ENCODE measurements at places on chromosomes 6 and 20.
A peak's percentile ranks its signal among the peaks of the same experiment; 100 is the strongest.

GRCh38 chr20:14232650-14233049 is 104.8 kb downstream of the FLRT3 start:
- no peak for DNase-seq

GRCh38 chr6:138653435-138653834 is 120.1 kb upstream of the CCDC28A start:
- no peak for DNase-seq

- peak; percentile 69 for DNase-seq
Observed at GRCh38 chr6:98458708-98459107, 375.7 kb upstream of the POU3F2 start.

DNA sequence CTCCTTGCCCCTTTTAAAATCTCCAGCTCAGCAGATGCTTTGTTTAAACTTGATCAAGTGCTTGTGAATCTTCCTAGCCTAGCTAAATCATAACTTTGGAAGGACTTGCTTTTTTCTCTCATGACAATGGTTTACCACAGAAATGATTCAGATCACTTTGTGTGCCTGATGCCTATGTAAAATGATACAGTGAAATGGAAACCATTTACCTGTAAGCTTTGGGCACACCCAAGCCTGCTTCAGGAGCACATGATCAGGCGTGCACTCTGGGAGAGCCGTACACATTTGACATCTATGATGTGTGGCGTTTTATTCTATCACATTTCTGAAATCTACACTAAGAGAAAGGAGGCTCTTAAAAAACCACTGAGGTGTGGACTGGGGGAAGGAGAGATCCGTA is 41.1 kb downstream of the PTPN1 start:
- DNase-seq, result no peak

DNA sequence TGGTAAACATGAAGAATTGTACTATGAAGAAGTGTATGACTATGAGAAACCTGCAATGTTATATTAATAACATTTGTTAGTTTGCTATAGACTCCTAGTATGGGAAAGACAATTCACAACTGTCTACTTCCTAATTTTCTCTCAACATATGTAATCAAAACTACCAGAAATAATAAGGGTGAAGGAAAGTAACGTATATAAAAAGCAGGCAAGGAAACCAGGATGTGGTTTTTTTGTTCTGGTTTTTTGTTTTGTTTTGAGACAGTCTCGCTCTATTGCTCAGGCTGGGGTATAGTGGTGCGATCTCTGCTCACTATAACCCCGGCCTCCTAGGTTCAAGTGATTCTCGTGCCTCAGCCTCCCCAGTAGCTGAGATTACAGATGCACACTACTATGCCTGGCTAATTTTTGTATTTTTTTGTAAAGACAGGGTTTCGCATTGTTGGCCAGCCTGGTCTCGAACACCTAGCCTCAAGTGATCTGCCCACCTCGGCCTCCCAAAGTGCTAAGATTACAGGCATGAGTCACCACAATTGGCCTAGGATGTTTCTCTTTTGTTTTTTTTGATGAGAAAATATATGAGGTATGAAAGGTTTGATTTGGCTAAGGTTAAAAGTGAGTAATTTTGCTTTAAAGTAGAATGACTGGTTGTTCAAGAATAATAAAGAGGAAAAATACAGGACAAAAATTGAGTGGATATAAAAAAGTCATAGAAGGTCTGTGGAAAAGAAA is 83.1 kb downstream of the PTCHD4 start:
- no peak for DNase-seq

DNA sequence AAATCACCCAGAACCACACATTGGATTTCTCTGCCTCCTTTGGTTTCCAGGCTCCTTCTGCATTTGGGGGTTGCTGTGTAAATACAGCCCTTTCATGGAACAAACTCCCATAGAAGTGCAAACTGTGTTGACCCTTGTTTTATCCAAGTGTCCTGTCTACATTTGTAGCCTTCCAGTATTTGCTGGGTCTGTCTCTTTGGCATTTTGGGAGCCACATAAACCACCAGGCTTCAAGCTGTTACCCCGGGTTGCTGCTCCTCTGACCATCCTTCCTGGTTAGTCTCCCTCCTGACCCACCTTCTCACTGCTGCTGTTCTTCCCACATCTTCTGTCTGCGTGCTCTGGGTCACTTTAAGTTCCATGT is 7.6 kb upstream of the MTHFD1L start:
- DNase-seq, result no peak

- no peak for DNase-seq
Observed at GRCh38 chr20:30286157-30286556, 971.3 kb upstream of the DEFB115 start.

DNA sequence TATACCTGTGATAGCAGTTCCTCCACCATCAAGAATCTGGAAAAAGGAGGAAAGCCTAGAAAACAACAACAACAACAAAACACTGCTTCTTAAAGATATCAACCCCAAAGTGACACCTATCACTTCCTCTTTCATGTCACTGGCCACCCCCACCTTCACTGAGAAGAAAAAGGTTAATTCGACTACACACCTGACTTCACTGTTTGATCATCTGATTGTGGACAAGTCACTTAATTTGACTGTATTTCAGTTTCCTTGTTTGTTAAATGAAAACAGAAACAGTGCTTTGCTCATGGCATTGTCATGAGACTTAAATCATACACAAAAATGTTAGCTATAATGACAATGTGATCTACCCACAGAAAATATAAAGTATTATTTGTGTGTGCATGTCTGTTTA is 280.6 kb upstream of the SULF2 start:
- DNase-seq, result no peak

- no peak for DNase-seq
Observed at GRCh38 chr6:2962004-2962403, 9.4 kb downstream of the SERPINB6 start.

DNA sequence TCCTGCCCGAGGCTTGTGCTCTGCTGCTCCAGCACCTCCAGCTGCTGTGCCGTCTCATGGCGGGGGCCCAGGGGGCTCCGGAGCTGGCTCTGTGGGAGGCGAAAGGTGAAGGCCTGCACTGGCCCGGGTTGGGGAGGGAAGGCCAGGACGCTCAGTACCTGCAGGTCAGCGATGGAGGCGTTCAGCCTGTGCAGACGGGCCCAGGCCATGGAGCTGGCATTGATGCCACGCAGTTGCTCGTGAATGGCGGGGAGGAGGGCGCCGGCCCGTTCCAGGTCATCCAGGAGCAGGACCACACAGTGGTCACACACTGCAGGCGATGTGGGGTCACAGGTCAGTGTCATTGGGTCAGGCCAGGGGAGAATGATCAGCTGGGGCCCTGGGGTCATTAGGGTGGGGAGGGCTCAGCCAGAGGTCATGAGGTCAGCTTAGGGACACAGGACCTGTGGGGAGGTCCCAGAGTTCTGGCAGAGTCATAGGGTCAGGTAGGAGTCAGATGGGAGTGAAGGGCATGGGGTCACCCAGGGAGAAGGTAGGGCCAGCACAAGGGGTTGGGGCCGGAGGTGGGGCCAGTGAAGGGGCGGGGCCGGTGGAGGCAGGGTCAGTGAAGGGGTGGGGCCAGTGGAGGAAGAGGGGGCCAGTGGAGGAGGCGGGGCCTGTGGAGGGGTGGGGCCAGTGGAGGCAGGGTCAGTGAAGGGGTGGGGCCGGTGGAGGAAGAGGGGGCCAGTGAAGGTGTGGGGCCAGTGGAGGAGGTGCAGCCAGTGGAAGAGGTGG is 18.0 kb downstream of the ADRM1 start:
- DNase-seq, result no peak

DNA sequence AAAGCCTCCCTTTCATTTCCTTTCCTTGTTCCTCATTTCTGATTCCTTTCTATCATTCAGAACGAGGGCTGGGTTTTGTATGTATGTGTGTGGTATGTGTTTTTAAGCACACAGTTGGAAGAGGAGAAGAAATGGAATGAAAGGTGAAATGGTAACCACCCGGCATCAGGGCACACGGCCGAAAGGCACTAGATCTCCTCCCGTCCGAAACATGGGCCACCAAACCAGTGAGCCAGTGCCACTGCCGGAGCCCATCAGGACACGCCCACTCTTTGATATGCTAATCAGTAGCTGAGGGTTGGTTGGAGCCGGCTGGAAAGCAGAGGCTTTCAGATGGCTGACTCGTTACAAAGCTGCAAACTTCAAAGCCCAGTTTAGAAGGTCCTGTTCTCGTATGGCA is 228.6 kb upstream of the JARID2 start:
- DNase-seq, result no peak

DNA sequence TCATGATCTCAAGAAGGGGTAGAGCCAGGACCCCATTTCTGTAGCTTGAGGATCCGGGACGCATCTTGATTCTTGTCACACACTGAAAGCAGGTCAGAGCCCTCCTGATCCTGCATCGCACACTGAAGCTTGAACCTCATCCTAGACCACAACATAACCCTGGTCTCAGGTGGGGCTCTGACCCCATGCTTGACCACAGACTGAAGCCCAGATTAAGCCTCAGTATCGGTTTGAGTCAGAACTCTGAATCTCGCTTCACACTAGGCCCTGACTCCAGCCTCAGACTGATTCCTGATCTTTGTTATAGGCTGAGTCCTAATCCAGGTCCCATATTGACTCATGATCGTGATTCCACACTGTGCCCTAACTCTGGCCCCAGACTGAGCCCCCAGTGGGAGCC is 8.5 kb upstream of the RSPO4 start:
- no peak for DNase-seq

DNA sequence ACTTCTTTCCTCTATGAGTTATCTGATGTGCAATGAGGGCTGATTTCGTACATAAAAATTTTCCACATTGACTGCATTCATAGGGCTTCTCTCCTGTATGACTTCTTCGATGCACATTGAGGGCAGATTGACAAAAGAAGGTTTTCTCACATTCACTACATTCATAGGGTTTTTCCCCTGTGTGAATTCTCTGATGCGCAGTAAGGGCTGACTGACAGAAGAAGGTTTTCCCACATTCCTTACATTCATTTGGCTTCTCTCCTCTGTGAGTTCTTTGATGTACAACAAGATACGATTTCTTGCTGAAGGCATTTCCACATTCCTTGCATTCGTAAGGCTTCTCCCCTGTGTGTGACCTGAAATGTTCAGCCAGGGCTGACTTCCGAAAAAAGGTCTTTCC is 11.4 kb downstream of the ZNF334 start:
- no peak for DNase-seq

DNA sequence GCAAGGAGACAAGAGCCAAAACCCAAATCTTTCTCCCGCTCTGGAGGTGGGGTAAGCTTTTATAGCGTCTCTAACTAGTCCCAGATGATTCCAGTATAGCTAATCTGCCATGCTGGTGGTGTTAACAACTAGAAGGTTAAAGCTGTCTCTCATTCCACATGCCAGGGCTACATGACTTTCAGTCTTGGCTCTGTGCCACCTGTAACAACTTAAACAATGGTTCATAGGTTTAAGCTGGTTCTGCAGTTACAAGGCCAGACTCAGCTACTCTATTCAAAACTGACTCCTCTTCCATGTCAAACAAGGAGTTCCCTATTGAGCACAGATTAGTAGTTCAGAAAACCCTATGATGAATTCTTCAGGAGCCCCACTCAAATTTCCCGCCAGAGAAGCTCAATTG is 128.9 kb downstream of the ELOVL4 start:
- DNase-seq, result no peak

GRCh38 chr6:73537677-73538076 is 16.8 kb upstream of the EEF1A1 start:
- DNase-seq, result no peak

DNA sequence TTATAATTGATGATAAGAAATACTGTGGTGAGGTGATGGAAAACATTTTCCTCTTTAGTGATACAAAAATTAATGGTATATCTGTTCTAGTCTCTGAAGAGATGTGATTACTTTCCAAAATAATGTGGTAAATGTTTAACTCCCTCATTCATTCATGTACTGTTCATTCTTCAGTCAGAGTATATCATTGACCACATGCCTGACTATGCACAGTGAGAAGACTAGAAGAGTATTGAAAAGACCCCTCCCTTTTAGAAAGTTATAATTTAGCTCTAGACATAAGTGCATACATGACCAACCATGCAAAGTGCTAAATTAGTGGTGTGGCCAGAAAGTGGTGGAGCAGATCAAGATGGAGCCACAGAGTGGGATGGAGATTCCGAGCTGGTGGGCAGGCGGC is 133.0 kb downstream of the CLIC5 start:
- DNase-seq, result no peak

DNA sequence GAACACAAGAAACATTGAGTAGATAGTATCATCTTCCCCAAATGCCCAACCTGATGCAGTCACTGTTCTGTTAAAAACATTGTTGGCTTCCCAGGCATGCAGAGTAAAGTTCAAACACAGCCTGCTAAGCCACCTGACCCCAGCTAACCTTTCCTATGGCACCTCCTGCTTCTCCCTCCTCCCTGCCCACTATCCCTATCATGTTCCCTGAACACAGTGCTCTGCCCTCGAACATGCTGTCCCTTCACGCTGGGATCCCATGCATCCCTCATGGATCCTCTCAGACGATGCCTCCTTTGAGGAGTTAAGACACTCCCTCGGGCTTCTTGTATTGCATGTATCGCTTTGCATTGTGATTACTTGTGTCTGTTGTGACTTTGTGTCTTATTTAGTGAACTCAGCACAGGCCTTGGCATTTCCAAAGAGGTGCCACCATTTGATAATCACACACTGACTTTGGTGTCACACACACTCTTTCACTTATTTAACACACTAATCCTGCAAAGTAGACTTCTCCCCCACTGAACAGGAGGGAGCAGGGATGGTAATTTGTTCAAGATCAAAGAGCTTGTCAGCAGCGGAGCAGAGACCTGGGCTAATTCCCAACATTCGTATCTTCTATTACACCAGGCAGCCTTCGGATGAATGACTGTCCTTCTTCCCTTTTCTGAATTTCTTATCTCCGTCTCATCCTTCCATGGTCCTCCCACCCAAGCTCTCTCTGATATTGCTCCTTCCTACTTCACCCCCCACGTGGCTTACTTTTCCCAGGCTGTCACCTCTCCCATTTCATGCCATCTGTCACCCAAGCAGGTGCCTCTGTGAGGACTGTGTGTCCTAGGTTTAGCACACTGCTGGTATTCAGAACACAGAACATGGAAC is 28.3 kb upstream of the SMIM29 start:
- no peak for DNase-seq

DNA sequence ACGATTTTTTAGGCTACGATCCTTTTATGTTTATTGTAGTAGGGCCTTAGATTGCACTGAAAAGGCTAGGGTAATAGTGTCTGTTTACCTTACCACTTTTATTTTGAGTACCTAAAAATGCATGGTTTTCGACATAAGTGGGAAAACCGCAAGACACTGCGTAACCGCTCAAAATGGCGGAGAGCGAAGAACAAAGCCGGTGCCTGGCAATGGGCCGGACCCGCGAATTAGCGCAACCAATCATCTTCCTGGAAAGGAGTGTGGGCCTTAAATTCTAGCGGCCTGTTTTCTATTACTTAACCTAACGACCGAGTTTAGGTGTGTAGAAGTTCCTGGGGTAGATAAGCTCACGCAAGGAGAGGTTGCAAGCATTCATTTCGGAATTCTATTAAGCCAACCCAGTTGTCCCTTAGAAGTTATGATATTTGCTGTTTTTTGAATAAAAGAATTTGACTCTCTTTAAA is 118.0 kb downstream of the HFE start:
- peak; percentile 59 for DNase-seq

DNA sequence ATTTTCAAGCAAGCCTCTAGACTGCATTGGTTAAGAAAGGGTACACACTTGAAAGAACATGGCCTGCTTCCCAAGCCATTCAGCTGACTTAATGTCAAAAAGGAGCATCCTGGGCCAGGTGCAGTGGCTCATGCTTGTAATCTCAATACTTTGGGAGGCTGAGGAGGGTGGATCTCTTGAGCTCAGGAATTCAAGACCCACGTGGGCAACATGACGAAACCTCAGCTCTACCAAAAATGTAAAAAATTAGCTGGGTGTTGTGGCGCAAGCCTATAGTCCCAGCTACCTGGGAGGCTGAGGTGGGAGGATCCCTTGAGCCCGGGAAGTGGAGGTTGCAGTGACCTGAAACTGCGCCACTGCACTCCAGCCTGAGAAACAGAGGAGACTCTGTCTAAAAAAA is 26.9 kb upstream of the NT5E start:
- DNase-seq, result no peak
